Aorta (tissue), 5 donors: ENCODE measurements at places on chromosomes 6 and 20.

GRCh38 chr6:158837684-158838625 lies 18.8 kb upstream of the EZR start:
- no peak for DNase-seq

DNA sequence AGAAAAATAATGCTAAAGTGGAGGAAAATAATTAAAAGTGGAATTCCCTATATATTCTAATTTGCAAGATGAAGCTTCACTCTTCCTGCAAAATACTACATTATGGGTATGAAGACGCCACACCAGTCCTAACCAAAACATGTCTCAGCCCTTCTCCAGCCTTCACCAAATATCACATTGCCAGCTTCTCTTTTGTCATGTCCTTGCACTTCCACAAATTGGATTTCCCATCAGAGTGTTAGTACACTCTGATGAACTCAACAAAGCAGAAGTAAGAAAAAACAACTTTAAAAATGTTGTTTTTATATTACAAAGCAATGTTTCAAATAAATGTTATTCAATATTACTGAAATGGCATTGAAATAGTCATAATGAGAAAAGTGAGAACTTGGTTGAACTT lies 62.4 kb upstream of the RNF146 start:
- no peak for DNase-seq

DNA sequence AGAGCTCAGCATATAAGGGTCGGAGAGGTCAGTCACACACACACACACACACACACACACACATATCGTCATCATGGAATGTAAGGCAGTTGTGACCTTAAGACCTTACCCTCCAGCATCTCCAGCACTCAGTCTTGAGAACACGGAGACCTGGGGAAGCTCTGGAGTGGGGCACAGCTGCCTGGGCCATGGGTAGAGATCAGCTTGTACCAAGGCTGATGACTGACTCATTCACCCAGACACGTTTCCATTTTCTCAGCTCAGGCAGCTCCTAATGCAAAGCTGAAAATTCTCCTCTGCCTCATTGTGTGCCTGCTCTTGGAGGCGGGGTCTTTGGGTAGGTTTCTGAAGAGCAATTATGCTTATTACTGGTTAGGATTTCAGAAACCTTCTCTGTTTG lies 38.3 kb upstream of the PDYN start:
- no peak for DNase-seq

- DNase-seq: no peak
These were observed 223.4 kb upstream of the FOXQ1 start for GRCh38 chr6:1088492-1089001.
